ENCODE measurements at places on chromosomes 1 and 21. TPM values are rescaled to one million over a fixed set of nuclear protein-coding genes. Genes with fewer than 3 reads are reported as not detected.

GRCh38 chr1:150706091-150706490 lies 9.1 kb upstream of the GOLPH3L start:
- H3K27ac ChIP-seq, result no peak overlapping the region
- no peak overlapping the region for H3K4me3 ChIP-seq
- peaks cover 6% of the 10 kb centered on the region for H3K4me1 ChIP-seq
- H3K27me3 ChIP-seq, result peaks cover 2% of the 10 kb centered on the region
- DNase-seq, result no peak

DNA sequence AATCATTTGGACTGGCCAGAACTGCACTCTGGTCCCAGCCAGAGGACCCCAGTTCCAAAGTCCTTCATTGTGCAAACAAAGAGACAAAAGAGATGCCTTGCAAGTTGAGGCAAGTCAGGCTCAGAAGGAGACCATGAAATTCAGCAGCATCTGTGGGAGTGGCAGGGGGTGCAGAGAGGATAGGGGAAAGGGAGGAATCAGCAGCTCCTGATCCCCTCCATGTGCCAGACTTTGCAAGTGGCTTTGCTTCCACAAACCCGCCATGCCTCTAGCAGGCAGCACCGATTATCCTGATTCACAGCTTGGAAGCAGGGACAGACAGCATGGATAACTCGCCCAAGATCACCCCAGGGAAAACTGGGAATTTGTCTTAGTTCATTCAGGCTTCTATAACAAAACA lies 2.1 kb upstream of the CAPN9 start:
- DNase-seq, result no peak
- peaks cover 4% of the 10 kb centered on the region for H3K4me1 ChIP-seq
- no peak overlapping the region for H3K27ac ChIP-seq

Gene ACOT11
- 35.6 TPM for total RNA-seq

GRCh38 chr1:228646717-228647522 lies 88.4 kb upstream of the RHOU start:
- H3K27me3 ChIP-seq, result peaks cover 22% of the 10 kb centered on the region
- no peak for DNase-seq
- peaks cover 18% of the 10 kb centered on the region for H3K4me1 ChIP-seq
- no peaks in the 10 kb centered on the region for H3K36me3 ChIP-seq
- H3K27ac ChIP-seq, result peak overlapping the region; percentile 10

DNA sequence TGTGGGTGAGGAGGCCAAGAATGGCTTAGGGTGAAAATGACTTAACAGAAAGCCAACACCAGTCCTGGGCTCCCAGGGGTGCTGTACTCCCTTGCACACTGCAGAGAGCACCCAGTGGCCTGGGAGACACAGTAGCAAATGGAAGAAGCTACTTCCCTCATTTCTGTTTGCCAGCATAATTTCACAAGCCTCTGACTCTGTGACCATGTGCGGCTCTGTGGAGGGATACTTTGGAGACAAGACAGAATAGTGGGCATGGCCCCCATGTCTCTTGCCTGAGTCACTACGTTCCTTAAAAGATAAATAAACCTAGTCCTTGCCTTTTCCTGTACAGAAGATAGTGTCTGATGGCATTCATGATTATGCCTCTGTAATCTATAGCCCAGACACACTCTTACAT lies 38.1 kb downstream of the TRIM62 start:
- peaks cover 7% of the 10 kb centered on the region for H3K4me1 ChIP-seq
- peaks cover 5% of the 10 kb centered on the region for H3K36me3 ChIP-seq
- H3K4me3 ChIP-seq, result no peak overlapping the region
- peaks cover 15% of the 10 kb centered on the region for H3K27me3 ChIP-seq
- DNase-seq, result no peak

GRCh38 chr1:228240411-228241240 lies 32.8 kb downstream of the OBSCN start:
- H3K4me3 ChIP-seq, result no peak overlapping the region
- H3K4me1 ChIP-seq, result no peaks in the 10 kb centered on the region
- H3K36me3 ChIP-seq, result peaks cover 63% of the 10 kb centered on the region
- DNase-seq, result no peak

DNA sequence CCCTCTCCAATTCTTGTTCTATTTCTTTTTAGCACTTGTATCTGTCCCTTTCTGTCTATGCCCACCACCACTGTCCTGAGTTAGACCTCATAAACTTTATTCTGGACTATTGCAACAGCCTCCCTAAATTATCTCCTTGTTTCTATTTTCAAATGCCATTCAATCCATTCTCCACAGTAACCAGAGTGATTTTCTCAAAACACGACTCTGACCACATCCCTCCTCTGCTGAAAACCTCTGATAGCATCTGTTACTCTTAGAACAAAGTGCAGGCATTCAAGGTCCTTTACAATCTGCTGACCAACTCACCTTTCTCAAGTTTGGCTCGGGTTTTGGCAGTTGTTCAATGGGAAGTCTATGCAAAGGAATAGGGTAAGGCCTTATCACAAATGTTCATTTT lies 22.8 kb upstream of the GPX7 start:
- no peaks in the 10 kb centered on the region for H3K27me3 ChIP-seq
- peaks cover 4% of the 10 kb centered on the region for H3K36me3 ChIP-seq
- no peak overlapping the region for H3K4me3 ChIP-seq
- no peak overlapping the region for H3K27ac ChIP-seq
- no peak for DNase-seq
- peaks cover 2% of the 10 kb centered on the region for H3K4me1 ChIP-seq

Gene ALDH4A1
- total RNA-seq, result 27.8 TPM

DNA sequence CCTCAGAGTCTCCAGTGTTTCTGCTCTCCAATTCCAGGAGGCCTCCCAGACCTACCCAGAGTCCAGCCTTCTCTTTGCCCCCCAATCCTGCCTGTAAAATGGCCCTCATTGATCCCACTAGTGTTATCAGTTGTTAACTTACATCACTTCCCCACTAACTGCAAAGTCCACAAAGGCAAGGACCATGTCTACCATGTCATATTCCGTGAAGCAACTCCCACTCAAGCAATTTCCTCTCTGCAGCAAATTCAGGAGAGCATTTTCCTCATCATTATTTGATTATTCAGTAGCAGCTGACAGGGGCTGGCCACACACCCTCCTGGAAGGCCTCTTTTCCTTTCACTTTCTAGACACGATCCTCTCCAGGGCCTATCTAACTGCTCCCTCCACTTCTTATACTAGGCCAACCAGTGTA lies 153.5 kb downstream of the RERE start:
- no peaks in the 10 kb centered on the region for H3K36me3 ChIP-seq
- H3K27ac ChIP-seq, result no peak overlapping the region
- no peak for DNase-seq
- H3K4me1 ChIP-seq, result peaks cover 16% of the 10 kb centered on the region
- H3K4me3 ChIP-seq, result no peak overlapping the region

Gene OVAAL
- not detected for total RNA-seq

- DNase-seq, result no peak
- peaks cover 25% of the 10 kb centered on the region for H3K4me1 ChIP-seq
- no peak overlapping the region for H3K27ac ChIP-seq
- no peaks in the 10 kb centered on the region for H3K36me3 ChIP-seq
- peaks cover 3% of the 10 kb centered on the region for H3K27me3 ChIP-seq
- H3K4me3 ChIP-seq, result no peak overlapping the region
Measured at GRCh38 chr1:25051504-25051903, 121.4 kb upstream of the RUNX3 start.

Gene CYP4X1
- 0.23 TPM for total RNA-seq

- no peak for DNase-seq
- no peak overlapping the region for H3K4me3 ChIP-seq
- H3K36me3 ChIP-seq, result peaks cover 4% of the 10 kb centered on the region
- peaks cover 2% of the 10 kb centered on the region for H3K27me3 ChIP-seq
Measured at GRCh38 chr1:221430152-221430960, 311.5 kb downstream of the DUSP10 start.

- no peak overlapping the region for H3K4me3 ChIP-seq
- no peaks in the 10 kb centered on the region for H3K4me1 ChIP-seq
- peaks cover 3% of the 10 kb centered on the region for H3K36me3 ChIP-seq
- DNase-seq, result peak; percentile 77
Measured at GRCh38 chr1:40630488-40631223, 34.8 kb downstream of the RIMS3 start.

Gene PADI3
- not detected for total RNA-seq

Gene MYOC
- not detected for total RNA-seq

- H3K36me3 ChIP-seq, result no peaks in the 10 kb centered on the region
- H3K4me1 ChIP-seq, result no peaks in the 10 kb centered on the region
- H3K27me3 ChIP-seq, result no peaks in the 10 kb centered on the region
- H3K4me3 ChIP-seq, result no peak overlapping the region
Measured at GRCh38 chr1:214979191-214979590, 103.3 kb upstream of the KCNK2 start.

- H3K36me3 ChIP-seq, result peaks cover 3% of the 10 kb centered on the region
- H3K27ac ChIP-seq, result peak overlapping the region; percentile 72
- no peak for DNase-seq
- H3K27me3 ChIP-seq, result peaks cover 9% of the 10 kb centered on the region
- H3K4me1 ChIP-seq, result no peaks in the 10 kb centered on the region
Measured at GRCh38 chr1:36109041-36109679, 15.9 kb downstream of the COL8A2 start.

Gene CD1B
- not detected for total RNA-seq

DNA sequence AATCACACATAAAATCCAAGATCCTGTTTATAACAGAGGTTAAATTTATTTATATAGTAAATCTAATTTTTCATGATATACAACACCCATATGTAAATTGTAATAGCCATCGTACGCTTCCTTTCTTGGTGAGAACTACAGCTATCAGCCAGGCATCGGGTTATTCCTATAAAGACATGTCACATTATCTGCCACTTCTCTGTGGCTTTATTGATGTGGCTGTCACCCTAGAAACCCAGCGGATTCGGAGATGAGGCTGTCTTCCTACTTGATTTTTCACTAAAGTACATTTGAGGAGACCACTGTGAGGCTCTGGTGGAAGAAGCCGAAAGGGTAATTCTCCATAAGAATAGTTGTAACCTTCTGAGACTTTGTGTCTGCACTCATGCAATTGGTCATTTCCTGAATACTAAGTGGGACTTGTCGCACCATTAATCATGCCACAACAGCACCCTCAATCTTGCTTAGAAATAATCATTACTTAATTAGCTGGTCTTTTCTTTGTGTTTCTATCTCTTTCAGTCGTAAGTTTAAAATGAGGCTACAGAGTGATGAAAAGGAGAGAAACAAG lies 106.0 kb downstream of the NTNG1 start:
- no peak overlapping the region for H3K4me3 ChIP-seq
- no peak for DNase-seq
- no peak overlapping the region for H3K27ac ChIP-seq
- no peaks in the 10 kb centered on the region for H3K36me3 ChIP-seq
- no peaks in the 10 kb centered on the region for H3K27me3 ChIP-seq
- peaks cover 19% of the 10 kb centered on the region for H3K4me1 ChIP-seq

- H3K27ac ChIP-seq, result no peak overlapping the region
- H3K27me3 ChIP-seq, result no peaks in the 10 kb centered on the region
- no peak for DNase-seq
- no peaks in the 10 kb centered on the region for H3K4me1 ChIP-seq
- no peak overlapping the region for H3K4me3 ChIP-seq
- H3K36me3 ChIP-seq, result no peaks in the 10 kb centered on the region
Measured at GRCh38 chr1:112998592-112999235, 42.7 kb upstream of the SLC16A1 start.

- no peak overlapping the region for H3K27ac ChIP-seq
- peaks cover 26% of the 10 kb centered on the region for H3K36me3 ChIP-seq
- DNase-seq, result no peak
- H3K27me3 ChIP-seq, result peaks cover 23% of the 10 kb centered on the region
- peaks cover 3% of the 10 kb centered on the region for H3K4me1 ChIP-seq
- peak overlapping the region; percentile 11 for H3K4me3 ChIP-seq
Measured at GRCh38 chr1:109628540-109629321, 9.1 kb downstream of the AMPD2 start.

DNA sequence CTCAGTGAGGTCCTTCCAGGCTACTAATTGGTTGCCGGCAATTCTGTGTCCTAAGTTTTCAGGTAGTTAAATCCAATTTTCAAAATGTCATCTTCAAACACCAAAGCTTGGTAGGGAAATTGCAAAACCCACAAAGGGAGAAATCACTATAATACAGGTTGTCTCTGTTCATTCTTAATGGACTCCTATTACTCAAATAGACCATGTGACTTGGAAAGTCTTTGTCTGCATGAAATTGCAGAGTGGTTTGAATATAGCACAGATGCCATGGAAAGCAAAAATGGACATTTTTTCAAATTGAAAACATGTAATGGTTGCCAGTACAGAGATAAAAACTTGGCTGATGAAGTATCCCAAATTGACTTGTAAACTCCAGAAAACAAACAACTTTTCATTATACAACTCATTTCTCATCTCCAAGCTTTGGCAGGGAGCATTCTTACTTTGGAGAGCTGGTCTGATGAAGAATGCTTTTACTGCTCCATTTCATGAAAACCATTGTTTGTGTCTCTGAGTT lies 169.5 kb upstream of the PKN2 start:
- no peak overlapping the region for H3K4me3 ChIP-seq
- DNase-seq, result no peak
- no peak overlapping the region for H3K27ac ChIP-seq

Gene PRR9
- not detected for total RNA-seq

Data from endothelial cell (in vitro differentiated cells).